ENCODE measurements at places on chromosomes 6 and 20.

- no peak for DNase-seq
Observed at GRCh38 chr6:5142915-5143314, 57.8 kb downstream of the PPP1R3G start.

- no peak for DNase-seq
Observed at GRCh38 chr6:155384321-155384952, 70.2 kb upstream of the TFB1M start.

GRCh38 chr6:35919085-35919826 lies 1.6 kb downstream of the SRPK1 start:
- peak; percentile 6 for DNase-seq

- DNase-seq: no peak
Observed at GRCh38 chr6:138162111-138162954, 594 bp downstream of the ARFGEF3 start.

GRCh38 chr6:123965894-123966293 lies 162.2 kb downstream of the NKAIN2 start:
- no peak for DNase-seq

DNA sequence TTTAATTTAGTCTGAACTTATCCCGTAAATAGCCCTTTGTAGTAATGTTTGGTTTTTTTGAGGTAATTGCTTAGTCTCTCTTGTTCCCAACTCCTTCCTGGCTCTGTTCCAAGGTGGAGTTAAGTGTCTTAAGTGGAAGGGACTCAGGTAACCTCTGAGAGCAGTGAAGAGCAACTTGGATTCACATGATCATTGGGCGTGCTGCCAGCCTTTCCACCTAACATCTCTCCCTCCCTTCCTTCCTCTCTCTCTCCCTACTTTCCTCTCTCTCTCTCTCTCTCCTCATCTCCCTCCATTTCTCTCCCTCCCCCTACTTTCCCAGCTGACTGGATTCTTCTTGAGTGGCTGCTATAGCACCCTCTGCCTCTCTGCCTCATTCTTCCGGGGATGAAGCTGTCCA lies 232.9 kb upstream of the SASH1 start:
- DNase-seq: no peak

GRCh38 chr20:19672498-19672897 lies 85.6 kb upstream of the RIN2 start:
- DNase-seq: no peak

DNA sequence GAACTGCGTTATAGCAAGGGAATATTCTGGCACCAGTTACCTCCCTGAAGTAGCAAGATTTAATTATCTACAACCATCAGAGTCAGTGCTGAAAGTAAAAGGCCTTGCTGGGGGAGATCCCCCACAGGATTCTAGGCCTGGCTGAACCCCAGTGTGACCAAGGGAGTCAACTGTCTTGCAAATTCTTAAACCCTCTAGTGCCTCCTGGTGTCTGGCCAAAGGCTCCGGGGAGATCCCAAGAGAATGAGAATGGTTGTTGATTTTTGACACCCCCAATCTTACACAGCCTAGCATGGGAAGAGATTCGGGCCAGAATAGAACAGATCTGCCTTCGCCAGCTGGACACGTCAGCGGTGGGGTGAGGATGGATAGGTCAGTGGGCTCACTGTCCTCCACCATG lies 179.4 kb downstream of the ERMARD start:
- peak; percentile 18 for DNase-seq

- no peak for DNase-seq
Observed at GRCh38 chr6:4349931-4350330, 214.6 kb upstream of the ECI2 start.

DNA sequence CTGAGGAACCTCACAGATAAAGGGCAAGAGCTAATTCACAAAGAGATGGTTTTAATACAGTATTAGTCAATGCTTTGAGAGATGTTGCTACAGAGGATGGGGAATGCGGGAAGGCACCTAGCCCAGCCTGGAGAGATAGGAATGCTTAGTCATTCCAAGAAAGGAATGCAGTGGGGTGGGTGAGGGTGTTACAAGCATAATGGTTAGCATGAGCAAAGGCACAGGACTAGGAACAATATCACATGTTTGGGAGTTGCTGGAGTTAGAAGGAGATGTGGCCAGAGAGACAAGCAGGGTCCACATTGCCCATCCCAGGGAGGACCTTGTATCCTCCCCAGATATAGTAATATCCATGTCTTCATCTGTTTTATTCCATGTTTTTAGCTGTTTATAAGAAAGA lies 107.0 kb upstream of the OGFRL1 start:
- DNase-seq: no peak

DNA sequence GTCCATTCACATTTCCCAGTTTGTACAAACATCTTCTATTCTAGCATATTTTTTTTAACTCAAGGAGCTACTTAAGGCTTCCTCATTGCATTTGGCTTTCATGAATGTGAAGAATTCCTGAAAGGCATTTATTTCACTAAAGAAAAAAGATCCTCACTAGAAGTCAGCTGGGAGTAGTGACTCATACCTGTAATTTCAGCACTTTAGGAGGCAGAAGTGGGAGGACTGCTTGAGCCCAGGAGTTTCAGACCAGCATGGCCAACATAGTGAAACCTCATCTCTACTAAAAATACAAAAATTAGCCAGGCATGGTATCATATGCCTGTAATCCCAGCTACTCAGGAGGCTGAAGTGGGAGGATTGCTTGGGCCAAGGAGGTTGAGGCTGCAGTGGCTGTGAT lies 30.9 kb upstream of the XRN2 start:
- DNase-seq: no peak

DNA sequence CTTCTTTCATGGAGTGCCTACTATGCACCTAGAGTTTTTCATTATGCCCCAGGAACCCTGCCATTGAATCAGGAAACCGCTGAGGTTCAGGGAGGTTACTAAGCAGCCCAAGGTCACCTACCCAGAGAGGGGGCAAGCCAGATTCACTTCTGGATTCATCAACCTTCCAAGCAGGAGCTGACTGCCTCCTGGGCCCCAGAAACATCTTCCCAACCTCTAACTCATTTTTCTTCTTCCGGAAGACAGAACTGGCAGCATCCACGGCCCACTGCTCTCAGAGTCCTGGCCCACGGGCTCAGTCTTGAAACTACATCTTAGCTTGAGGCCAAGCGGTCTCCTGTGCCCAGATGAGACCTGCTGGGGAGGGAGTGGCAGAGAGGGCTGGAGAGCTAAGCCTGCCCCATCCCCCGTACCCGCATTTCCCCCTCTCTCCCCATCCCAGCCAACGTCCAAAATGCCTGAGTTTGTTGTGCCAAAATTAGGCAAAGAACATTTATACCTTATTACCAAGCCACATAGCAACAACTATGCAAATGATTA lies 281.0 kb downstream of the CDC5L start:
- DNase-seq: no peak

- no peak for DNase-seq
Observed at GRCh38 chr6:35382015-35382414, 39.7 kb downstream of the PPARD start.

DNA sequence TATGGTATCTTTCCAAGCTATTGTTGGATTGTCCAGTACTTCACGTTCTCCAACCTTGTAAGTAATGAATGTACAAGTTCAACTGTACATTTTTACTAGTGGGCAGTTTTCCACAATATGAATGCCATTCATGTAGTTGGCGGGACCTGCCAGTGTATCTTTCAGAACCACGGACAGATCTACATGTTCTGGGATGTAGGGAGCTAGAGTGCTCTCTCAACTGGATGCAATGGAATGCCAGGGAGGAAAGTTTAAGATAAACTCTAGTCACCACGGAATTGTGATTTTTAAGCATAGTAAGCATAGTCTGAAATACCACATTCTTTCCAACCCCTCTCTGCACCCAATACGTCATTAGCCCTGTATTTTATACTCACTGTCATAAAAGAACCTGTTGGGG lies 21.5 kb upstream of the HLA-C start:
- DNase-seq: no peak

DNA sequence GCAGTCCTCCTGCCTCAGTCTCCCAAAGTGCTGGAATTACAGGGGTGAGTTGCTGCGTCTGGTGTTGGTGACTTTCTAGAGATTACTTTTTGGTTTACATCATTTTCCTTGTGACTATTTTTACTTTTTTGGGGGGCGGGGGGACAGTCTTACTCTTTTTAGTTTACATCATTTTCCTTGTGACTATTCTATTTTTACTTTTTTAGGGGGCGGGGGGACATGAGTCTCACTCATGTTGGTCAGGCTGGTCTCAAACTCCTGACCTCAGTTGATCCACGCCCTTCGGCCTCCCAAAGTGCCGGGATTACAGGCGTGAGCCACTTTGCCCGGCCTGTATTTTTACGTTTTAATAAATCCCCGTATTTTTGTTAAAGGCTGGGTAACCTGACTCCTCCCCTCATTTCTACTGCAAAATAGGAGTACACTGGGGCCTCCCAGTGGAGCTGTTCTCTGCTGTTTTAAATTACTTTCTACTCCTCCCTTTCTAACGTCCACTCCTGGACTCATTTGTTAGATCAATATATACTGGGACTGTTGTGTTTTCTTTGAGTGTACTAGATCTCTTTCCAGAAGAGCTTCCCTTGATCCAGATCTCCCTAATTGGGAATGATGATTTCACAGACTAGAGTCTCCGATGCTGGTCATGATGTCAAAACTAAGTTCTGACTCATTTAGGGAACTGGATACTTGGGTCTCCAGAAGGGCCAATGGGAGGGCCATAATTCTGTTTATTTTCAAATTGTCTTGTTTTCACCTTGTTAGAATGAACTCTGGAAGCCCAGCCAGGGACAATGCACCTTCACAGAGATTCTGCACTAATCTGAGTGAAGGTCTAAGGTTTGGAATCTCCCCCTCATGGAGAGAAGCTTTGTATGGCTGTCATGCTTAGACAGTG lies 9.2 kb downstream of the HSPA1B start:
- peak; percentile 20 for DNase-seq

DNA sequence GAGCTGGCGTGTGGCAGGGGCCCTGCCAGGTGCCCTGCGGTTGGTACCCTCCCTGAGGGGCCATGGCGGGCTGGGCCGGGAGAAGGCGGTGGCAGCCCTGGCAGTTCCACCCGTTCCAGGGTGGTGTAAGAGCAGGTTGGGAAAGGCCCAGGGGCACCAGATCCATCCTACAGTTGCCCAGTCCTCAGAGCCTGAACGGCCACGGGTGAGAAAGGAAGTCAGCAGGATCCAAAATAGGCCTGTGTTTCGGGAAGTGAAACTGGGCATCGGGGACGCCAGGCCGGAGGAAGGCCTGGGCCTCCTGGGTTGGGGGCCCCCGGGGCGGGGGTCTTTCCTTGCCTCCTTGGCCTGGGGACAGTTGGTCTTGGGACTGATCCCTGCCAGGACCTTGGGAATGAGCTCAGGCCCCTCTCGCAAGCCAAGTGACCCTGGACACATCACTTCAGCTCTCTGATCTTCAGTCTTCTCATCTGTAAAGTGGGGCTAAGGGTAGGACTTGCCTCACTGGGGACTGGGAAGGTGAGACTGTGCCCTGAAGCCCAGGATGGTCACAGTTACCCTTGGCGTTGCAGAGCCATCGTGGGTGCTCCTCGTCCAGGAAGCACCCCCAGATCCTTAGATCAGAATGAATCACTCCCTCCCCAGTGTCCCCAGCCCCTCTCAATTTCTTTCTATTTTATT lies 18.1 kb upstream of the NOL4L start:
- DNase-seq: no peak

GRCh38 chr20:3797592-3798372 lies 1.7 kb downstream of the CDC25B start:
- peak; percentile 76 for DNase-seq

- DNase-seq: peak; percentile 9
Observed at GRCh38 chr6:127951172-127951917, 50.5 kb upstream of the THEMIS start.

- DNase-seq: no peak
Observed at GRCh38 chr6:44202332-44202971, 14.3 kb upstream of the MYMX start.

Data from CD4-positive, alpha-beta T cell treated with Interleukin-6 for 4 hours (primary cell).